ENCODE measurements at places on chromosomes 11 and 22.

- no peak for DNase-seq
These were observed 10.8 kb downstream of the SLC22A24 start for GRCh38 chr11:63132985-63133775.

DNA sequence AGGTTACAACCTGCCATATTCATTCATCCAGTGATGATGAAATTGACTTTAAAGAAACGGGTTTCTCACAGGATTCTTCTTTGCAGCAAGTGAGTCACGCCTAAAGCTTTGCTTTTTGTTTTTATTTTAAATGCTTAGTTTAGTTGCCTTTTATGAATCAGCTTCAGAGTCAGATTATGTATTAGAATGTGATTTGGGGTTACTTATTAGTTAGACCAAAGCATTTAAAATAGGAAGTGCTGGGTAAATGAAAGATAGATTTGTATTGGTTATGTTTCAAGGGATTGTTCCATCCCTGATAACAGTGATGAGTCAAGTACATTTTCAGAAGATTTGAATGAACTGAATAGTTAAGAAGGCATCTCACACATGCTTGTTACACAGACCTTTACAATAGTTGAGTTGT, 101.3 kb upstream of the GAL start:
- DNase-seq: no peak

- DNase-seq: no peak
These were observed 40.4 kb upstream of the RAPSN start for GRCh38 chr11:47489395-47489755.

DNA sequence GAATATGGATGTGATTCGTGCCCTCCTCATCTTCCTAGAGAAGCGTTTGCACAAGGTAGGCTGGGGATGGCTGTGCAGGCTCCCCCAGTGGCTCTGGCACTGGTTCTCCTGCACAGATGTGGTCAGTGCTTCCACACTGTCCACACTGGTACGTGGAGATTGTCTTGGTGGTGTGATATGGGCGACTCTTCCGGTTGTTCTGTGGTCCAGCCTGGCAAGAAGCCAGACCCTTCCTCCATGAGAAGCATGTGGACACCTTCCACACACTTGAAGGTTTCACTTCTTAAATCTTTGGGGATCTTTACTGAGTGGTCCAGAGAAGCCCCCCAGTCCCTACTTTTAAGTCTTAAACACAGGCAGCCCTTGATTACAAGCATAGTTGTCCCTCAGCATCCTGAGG, 3.8 kb downstream of the RIC8A start:
- no peak for DNase-seq

- no peak for DNase-seq
These were observed 30.0 kb upstream of the MUC5AC start for GRCh38 chr11:1127664-1128162.
